Stimulated activated CD8-positive, alpha-beta memory T cell treated with anti-CD3 and anti-CD28 coated beads, Interleukin-7, amount 100 ng/mL, for 4 hours (primary cell): ENCODE measurements at places on chromosomes 5 and 9.

DNA sequence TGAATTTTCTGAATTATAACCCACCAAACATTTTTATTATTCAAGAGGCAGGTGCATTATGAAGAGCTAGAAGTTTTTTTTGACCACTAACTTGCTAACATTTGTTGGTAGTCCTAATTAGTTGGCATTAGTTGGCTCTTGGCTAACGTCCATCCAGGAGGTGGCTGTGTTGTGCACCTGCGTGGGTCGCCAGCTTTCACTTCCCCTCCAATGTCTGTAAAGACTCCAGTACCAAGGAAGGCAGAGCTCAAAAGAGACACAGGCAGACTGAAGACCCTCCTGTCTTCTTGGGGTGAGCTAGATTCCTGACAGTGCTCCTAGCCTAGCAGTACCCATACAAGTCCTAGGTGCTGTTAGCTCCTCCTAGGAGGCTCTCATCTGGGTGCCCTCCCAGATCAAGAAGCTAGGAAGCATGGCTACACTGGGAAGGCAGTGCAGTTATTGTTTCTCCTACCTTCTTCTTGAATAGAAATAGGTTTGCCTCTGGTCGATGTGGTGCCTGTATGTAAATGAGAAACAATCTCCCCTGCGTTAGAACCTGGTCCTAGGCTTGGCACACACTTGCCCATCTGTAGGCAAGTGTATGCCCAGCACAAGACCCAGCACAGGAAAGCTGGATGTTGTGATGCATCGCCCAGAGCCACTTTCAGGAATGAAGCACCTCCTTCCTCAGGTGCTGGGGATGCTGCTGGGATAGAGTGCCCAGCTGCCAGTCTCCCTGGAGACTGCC, 190.9 kb downstream of the ICE1 start:
- no peak for DNase-seq

- no peak for DNase-seq
Observed at GRCh38 chr5:33480876-33481275, 40.1 kb downstream of the TARS1 start.

DNA sequence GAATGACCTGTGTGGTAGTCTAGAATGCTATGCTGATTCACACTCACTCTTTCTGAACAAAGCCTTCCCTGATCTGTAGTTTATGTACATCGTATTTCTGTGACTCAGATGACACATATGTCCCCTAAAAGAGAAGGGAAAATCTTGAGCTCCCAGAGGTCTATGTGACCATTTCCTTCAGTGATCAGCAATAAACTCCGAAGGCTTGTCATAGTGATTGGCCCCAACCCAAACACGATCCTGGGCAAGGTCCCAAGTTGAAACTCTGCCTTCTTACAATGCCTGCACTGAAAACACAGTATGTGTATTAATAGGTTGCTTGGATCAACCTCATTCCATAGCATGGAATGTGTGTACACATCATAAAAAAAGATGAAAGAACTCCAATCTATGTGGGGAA, 685.8 kb downstream of the MAT2B start:
- no peak for DNase-seq

- no peak for DNase-seq
Observed at GRCh38 chr5:68891718-68892117, 202.1 kb upstream of the SLC30A5 start.

DNA sequence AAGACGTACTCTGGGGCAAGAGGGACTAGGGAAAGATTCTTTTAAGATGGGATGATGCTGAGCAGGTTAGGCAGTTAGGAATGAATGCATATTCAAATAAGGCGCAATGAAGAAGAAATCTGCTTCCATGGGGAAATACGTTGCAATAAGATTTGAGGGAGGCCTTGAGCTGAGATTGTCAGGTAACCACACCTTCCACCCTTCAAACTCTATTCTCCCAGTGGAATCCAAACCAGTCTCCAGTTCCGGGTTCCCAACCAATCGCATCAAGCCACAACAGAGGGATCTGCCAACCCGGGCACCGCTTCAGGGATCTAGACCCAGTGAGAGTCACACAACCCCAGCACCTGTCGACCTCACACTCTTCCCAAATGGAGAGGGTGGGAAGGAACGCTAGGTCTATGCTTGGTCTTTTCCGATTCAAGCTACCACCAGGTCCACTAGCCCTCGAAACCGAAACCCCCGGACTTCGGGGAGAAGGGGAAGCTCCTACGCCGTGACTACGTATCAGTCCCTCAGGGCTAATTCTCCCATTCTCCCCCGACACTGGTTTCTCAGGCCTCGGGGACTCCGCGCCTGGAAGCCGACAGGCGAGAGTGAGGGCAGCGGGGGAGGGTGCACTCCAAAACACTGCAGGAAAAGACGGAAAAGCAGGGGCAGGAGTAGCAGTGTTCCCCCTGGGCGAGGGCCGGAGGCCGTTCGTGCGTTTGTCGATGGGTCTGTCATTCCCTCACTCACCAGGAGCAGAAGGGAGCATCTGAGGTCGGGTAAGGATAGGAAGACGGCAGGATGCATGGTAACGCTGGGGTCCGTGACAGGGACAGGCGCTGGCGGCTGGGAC, 534 bp downstream of the ERP44 start:
- no peak for DNase-seq

- no peak for DNase-seq
Observed at GRCh38 chr9:36559036-36559695, 13.5 kb upstream of the MELK start.

DNA sequence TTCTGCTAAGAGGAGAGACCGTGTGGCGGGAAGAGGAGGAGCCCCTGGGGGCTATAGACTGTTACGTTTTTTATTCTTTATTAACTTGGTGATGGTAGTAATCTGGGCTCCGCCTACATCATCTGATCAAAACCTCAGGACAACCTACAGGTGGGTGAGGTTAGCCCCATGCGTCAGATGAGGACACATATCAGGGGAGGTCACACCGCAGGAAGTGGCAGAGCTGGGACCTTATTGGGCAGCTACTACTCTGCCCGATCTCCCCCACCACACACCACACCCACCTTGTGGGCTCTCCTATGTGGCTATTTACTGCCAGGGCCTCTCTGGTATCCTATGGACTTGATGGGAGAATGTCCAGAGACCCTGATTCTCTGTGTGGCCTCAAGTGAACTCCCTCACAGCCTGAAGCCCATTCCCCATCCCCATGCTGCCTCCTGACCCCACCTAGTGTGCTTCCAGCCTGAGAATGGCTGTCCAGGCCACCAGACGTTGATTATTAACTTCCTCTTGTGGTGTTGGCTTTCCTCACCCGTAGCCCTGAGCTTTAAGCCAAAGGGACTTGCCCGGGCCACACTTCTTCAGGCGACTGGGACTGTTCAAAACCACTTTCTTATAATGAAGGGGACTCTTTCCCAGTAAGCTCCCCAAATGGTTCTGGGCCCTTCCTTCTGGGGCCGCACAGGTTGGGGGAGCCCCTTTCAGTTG, 8.2 kb downstream of the UNC5A start:
- DNase-seq: no peak

- DNase-seq: no peak
Observed at GRCh38 chr9:82922686-82923085, 140.3 kb downstream of the RASEF start.

DNA sequence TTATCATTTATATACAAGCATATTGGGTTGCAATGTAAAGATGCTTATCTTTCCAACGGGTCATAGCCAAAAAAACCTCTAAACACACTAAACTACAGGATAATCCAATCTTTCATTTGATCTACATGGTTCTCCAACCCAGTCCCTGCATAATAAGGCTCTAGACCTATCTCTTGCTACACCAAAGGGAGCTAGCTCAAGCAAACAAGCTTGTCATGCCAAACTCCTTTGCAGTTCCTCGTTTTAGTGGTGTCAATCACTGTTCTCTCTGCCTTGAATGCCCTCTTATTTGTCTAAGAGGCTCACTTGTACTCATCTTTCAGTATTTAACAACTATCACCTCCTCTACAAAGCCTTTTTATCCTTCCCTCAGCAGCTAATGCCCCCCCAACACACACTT, 5.6 kb downstream of the HOMER1 start:
- DNase-seq: no peak

- DNase-seq: no peak
Observed at GRCh38 chr9:135815830-135816650, 91.3 kb downstream of the CAMSAP1 start.

- no peak for DNase-seq
Observed at GRCh38 chr9:133158695-133159094, 5.0 kb downstream of the GBGT1 start.

GRCh38 chr5:96652769-96653454, 9.3 kb upstream of the CAST start:
- DNase-seq: no peak

DNA sequence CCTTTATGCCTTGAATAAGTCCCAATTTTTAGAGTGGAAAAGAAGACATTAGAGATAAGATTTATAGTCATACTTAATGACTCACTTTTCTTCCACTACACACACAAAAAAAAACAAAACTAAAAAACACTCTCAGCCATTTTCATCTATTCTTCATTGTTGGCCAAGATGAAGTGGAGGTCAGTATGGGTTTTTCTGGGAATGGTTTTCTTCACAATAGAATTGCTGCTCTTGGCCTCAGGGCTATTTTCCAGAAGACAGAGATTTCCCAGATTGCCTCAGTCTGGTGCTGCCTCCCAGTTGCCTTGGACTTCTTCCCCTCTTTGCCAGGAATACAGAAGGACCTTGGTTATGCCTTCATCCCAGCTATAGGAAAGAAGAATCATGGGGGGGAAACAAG, 463.7 kb downstream of the TMEM232 start:
- DNase-seq: no peak

DNA sequence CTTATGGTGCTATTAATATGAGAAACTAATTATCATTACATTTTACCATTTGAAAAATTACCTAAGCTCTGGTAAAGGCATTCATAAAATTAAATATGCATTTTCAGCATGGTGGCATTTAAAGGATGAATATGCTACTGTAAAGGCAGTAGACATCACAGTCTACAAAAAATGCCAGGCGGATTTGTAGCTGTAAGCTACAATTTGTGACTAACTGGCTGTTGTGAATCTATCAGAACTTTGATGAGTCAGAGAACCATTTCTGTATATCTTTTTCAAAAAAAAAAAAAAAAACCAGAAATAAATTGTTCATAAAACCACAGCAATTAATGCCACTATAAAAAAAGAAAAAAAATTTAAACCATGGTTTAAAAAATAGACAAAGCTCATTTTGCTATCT, 186.3 kb downstream of the NFIB start:
- no peak for DNase-seq

GRCh38 chr9:711761-712553, 129.5 kb upstream of the DMRT1 start:
- no peak for DNase-seq

- DNase-seq: no peak
Observed at GRCh38 chr9:137757139-137757538, 120.4 kb upstream of the CACNA1B start.

- DNase-seq: no peak
Observed at GRCh38 chr9:123345567-123345955, 10.4 kb upstream of the CRB2 start.

DNA sequence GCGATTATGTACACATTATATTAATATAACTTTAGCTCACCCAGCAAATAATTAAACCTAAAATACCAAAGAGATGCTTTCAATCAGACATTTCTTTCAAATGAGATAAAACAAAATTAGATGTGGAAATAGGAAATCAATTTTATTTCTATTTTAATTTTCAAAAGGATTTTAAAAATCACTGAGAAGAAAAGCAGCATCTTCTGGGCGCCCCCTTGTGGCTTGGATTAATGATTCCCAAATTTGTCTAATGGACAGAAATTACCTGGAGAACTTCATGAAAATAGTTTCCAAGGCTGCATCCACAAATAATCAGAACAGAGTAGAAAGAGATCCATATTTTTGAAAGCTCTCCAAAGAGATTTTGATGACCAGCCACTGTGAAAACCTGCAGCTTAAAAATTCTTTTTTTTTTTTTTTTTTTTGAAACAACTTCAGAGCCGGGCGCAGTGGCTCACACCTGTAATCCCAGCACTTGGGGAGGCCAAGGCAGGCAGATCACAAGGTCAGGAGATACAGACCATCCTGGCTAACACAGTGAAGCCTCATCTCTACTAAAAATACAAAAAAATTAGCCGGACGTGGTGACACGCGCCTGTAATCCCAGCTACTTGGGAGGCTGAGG, 50.9 kb upstream of the CEMIP2 start:
- DNase-seq: no peak

DNA sequence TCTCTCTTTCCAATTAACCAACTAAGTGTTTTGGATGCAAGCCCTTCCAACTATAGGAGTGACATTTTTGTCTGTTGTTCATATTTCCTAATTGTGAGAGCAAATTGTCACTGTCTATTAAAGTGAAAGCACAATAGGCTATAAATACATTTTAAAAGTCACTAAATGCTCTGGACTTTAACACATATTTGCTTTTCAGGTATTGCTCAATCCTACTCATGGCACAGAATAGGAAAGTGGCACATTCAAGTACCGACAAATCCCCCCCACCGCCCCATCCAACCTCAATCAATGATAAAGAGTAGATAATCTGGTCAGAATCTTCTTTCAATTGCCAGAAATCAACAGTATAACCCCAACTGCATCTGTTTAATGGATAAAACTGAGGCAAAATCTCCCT, 419.8 kb downstream of the PLK2 start:
- DNase-seq: no peak

GRCh38 chr5:141637123-141637766, 448 bp downstream of the RELL2 start:
- peak; percentile 48 for DNase-seq

- DNase-seq: no peak
Observed at GRCh38 chr9:71253011-71253410, 131.6 kb upstream of the TRPM3 start.

- no peak for DNase-seq
Observed at GRCh38 chr5:20368571-20369517, 380.8 kb upstream of the CDH18 start.

DNA sequence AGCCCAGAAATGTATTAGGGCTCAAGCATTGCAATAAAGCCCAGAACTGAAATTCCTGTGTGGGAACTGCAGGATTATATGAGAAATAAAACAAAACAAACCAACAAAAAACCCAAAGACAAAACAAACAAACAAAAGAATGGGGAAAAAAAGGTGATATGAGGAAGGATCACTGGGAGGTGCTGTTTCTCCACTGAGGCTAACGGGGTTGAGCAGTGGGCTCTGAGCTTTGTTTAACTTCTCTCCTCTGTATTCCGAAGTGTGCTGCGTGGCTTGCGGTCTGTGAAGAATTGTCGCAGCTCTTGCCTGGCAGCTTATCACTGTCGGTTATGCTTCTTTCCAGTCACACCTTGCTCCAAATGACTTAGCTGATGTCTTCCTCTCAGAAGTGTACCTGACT, 106.3 kb downstream of the TENT4A start:
- DNase-seq: no peak

DNA sequence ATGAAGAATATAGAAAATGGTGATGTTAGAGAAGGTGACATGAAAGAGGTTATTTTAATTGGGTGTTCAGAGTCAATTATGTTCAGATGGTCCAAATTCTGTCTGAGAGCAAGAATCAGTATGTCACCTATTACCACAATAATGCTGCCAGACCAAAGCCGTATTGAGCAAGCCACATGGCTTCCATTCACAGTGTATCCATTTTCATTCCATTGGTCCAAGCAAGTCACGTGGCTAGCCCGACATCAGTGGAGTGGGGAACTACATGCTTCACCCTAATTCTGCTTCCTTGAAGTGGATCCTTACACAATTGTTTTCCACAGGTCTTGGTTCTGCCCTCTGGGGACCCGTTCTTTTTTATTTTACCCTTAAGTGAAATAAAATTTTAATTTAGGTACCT, 413.5 kb downstream of the EBF1 start:
- DNase-seq: no peak
